Tibial nerve (tissue), 4 donors: ENCODE measurements at places on chromosomes 2 and 18.
A peak's percentile ranks its signal among the peaks of the same experiment; 100 is the strongest.

DNA sequence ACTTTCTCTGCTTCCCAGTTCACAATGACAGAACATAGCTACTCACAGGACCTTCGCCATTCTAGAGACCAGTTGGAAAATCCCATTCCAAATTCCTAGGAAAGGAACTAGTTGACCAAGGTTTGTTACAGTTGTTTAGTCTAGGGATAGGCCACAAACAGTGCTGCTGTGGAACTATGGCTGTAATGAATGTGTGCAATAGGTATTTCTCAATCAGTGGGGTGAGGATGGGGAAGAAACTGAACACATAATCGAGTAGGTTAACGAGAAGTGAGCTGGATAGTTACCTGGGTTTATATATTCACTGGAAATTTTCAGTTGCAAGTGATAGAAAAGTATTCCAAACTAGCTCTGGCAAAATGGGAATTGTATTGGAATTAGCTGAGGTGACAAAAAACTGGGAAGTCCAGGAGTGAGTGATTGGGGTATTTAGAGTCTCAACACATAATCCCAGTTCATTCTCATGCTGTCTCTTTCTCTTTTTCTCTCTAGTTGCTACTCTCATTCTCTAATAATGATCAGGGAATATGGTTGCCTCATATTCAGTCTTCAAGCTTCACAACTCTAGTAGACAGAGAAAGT, 18.2 kb upstream of the HMSD start:
- no peaks in the 10 kb centered on the region for H3K4me1 ChIP-seq
- no peaks in the 10 kb centered on the region for H3K36me3 ChIP-seq
- DNase-seq, result no peak
- no peak overlapping the region for H3K4me3 ChIP-seq
- no peak overlapping the region for H3K27ac ChIP-seq

DNA sequence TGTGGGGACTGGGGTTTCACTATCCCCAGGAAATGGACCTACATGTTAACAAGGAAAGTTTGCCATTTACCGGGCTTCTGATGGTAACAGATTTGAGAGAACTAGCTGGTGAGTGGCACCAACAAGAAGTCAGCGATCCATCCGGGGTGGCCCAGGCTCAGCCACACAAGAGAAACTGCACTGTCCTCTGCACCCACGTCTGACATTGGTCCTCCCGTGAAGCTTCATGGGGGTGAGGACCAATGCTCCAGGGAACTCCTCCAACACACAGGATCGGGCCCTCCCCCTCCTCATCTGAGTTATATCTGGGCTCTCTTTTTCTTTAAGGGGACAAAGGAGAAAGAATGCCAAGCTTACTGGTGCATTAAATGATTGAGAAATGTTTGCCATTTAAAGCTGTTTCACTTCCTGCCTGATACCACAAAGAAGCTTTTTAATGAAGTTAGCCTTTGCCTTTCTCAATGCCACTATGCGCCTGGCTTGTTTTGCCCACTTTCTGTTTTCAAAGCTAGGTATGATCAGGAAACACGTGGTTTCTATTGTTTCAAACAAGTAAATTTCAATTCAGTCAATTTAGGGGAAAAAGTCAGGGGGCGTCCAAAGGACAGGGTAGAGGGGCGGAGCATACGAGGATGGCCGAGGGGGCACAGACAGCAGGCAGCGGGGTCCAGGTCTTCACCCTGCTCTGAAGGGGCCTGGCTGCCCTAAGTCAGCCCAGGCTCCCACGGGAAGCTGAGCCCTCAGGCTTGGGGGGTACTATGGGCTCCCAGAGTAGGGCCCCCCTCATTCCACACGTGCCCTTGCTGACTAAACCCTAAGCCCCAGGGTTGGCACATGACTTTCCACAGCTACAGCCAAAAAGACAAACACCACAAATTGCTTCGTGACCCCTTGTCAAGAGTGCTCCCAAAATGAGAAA, 204.0 kb upstream of the ID2 start:
- H3K4me1 ChIP-seq, result peaks cover 18% of the 10 kb centered on the region
- no peaks in the 10 kb centered on the region for H3K36me3 ChIP-seq
- peak overlapping the region; percentile 75 for H3K27ac ChIP-seq
- peak overlapping the region; percentile 21 for H3K4me3 ChIP-seq

DNA sequence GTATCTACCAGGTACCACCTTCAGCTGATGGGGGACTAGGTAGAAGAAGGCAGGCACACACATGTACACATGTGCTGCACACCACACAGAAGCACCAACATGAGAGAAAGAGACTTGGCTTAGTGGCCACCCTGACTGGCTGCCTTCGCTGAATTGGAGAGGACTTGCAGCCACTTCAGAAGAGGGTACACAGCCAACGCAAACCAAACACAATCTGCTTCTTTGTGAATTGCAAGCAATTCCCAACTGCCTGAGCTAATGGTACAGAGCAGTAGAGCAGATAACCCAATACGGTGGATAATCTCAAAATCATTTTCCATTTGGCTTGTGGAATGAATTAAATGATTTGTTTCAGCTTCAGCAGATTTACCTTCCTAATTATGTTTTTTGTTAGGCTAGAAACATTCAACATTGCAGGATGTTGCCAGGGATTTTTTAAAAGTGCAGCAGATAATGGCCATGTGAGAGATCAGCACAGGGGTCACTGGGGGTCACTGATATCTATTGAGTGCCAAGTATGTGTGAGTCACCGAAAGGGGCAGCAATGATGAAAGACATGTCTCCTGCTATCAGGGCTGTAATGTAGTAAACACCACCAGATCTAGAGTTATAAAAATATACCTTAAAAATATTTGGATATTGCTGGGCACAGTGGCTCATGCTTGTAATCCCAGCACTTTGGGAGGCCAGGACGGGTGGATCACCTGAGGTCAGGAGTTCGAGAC, 652.6 kb downstream of the BCL11A start:
- H3K27me3 ChIP-seq, result no peaks in the 10 kb centered on the region
- H3K36me3 ChIP-seq, result no peaks in the 10 kb centered on the region
- H3K4me1 ChIP-seq, result no peaks in the 10 kb centered on the region

DNA sequence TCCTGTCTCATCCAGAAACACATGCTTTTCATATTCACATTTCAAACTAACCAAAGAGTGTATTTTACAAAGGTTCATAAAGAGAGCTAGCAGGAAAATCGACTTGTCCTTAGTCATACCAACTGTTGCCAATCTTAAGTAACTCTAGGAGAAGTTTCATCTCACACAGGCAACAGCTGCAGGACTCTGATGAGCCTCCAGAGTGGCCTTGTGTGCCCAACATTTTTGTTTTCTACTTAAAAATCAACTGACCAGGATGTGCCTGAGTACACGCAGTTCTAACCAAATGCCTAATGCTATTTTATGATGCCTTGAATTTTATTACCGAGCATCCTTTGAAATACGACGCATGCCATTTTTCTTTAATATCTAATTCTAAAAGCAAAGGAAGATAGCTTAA, 595.9 kb upstream of the LRRTM4 start:
- no peak overlapping the region for H3K27ac ChIP-seq
- H3K36me3 ChIP-seq, result no peaks in the 10 kb centered on the region
- no peaks in the 10 kb centered on the region for H3K4me1 ChIP-seq
- H3K27me3 ChIP-seq, result no peaks in the 10 kb centered on the region
- DNase-seq, result no peak

DNA sequence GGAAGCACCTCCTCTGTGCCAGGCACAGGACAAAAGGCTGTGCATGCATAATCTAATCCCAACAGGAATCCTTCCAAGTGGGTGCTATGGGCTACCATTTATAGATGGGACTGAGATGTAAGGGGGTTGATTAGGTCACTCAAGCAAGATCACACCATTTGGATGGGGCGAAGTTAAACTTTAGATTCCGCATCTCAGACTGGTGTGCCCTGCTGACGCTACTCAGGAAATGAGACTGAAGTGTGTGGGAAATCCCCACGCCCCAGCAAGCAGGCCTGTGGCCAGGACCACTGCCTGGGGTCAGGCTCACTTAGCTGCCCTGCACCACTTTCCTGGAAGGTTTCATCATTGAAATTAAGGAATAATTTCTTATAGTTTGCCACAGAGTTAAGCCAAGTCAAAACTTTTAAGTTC, 70.5 kb upstream of the PPP1CB start:
- H3K27me3 ChIP-seq, result no peaks in the 10 kb centered on the region
- H3K4me3 ChIP-seq, result no peak overlapping the region
- H3K27ac ChIP-seq, result no peak overlapping the region
- peaks cover 10% of the 10 kb centered on the region for H3K4me1 ChIP-seq
- DNase-seq, result no peak

GRCh38 chr2:128318776-128319464, at the start of gene HS6ST1:
Gene HS6ST1 (minus strand): TSS chr2:128318868. CDS start chr2:128318563, 305 bp downstream.
- DNase-seq, result peak; percentile 74
- H3K27me3 ChIP-seq, result no peaks in the 10 kb centered on the region
